Activated naive CD8-positive, alpha-beta T cell treated with anti-CD3 and anti-CD28 coated beads, Interleukin-2, amount 50 U/mL, for 24 hours (primary cell): ENCODE measurements at places on chromosomes 3 and 15.

DNA sequence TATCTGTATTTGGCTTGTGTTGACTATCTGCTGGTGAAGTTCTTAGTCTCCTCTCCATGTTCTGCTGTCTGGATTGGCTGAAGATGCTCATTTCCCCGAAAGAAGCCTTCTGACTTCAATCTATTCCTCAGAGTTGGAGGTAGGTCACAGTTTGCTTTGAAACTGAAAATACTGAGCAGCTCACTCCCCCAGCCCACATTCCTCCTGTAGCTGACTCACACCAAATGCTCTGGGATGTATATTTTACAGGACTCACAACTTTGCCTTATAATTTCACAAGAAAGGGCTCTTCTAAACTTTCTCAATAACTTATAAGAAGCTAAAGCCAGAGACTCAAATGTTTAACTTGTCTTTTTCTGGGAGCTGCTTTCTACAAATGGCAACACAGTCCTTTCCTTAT lies 36.3 kb upstream of the SNX4 start:
- no peak for DNase-seq

- no peak for DNase-seq
Measured at GRCh38 chr3:110519071-110519470, 552.5 kb upstream of the NECTIN3 start.

DNA sequence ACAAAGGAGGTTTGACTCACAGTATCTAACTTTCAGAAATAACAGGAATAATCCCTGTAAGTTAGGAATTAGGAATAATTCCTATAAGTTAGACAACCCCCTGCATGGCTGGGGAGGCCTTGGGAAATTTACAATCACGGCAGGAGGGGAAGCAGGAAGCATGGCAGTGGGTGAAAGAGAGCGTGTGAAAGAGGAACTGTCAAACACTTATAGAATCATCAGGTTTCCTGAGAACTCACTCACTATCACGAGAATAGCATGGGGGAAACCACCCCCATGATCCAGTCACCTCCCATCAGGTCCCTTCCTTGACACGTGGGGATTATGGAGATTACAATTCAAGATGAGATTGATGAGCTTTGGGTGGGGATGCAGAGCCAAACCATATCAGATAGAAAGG lies 385.5 kb downstream of the IL20RB start:
- DNase-seq, result no peak

GRCh38 chr3:123478314-123478713 lies 29.4 kb upstream of the ADCY5 start:
- no peak for DNase-seq

DNA sequence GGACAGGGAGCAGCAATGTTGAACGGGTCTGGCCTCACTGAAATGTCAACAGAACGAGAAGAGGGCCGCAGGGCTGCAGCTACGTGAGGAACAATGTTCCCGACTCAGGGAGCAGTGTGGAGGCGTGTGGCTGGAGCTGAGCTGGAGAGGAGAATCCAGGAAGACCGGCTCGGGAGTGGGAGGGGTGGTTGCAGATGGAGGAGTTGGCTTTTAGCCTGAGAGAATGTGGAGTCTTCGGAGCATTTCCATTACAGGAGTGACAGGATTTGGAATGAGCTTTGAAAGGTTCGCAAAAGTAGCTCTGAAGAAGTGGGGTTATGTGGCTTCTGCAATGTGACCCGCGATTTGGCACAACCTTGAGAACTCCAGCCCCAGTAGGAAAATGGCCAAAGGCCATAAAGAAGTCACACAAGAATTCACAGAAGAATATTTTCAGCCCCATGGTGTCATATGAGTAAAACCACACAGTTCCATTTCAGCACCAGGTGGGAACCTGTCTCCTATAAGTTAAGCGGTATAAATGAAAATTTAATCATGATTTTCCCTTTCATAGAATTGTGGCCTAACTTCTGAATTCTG lies 78.8 kb upstream of the NSMCE3 start:
- no peak for DNase-seq

GRCh38 chr15:69593981-69594966 lies 141.7 kb downstream of the RPLP1 start:
- DNase-seq, result no peak

GRCh38 chr3:78912687-78913086 lies 855.1 kb downstream of the ROBO1 start:
- DNase-seq, result no peak

- no peak for DNase-seq
Measured at GRCh38 chr3:15279671-15280402, 52.5 kb downstream of the SH3BP5 start.

GRCh38 chr15:79352206-79352605 lies 41.3 kb downstream of the TMED3 start:
- no peak for DNase-seq

DNA sequence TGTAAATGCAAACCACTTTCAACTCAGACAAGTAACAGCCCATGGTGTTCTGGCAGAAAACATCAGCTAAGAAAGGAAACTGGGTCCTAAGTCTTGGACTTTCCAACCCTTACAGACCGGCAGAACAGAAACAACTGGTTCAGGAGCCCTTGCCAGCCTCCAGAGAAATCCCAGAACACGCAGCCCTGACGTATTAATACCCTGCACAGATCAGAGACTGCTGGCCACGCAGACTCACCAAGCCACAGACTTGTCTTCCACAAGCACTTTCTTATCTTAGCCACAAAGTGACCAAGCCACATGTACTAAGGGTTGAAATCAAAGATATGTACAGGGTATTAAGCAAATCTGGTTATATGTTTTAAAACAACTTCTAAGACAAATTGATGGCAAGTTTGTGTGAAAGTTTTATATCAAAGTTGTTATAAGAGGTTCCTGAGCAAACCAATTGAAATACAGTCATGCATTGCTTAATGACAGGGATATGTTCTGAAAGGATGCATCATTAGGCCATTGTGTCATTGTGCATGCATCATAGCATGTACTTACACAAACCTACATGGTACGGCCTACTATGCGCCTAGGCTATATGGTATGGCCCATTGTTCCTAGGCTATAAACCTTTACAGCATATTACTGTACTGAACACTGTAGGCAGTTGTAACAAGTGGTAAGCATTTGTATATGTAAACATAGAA lies 36.8 kb downstream of the BTD start:
- no peak for DNase-seq

- no peak for DNase-seq
Measured at GRCh38 chr3:138432576-138433240, 1.7 kb upstream of the ESYT3 start.

- DNase-seq, result no peak
Measured at GRCh38 chr15:27670486-27671209, 428.5 kb downstream of the OCA2 start.

DNA sequence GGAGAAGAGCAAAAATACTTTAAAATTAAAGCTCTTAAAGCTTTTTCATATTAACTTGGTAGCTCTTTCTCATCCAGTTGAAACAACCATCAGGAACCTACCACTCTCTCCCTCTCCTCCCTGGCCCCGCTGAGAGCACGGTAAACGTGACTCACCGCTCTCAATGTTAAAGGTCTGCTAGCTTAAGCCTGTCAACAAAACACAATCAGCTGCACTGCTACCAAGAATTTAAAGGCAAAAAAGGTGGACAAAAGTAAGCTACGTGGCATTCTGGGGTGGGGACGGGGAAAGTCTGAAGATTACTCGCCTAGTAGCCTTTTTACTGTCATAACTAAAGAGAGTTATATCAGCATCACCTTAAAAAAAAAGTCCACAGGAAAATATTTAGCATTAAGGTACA lies 8.4 kb upstream of the GP5 start:
- DNase-seq, result no peak

DNA sequence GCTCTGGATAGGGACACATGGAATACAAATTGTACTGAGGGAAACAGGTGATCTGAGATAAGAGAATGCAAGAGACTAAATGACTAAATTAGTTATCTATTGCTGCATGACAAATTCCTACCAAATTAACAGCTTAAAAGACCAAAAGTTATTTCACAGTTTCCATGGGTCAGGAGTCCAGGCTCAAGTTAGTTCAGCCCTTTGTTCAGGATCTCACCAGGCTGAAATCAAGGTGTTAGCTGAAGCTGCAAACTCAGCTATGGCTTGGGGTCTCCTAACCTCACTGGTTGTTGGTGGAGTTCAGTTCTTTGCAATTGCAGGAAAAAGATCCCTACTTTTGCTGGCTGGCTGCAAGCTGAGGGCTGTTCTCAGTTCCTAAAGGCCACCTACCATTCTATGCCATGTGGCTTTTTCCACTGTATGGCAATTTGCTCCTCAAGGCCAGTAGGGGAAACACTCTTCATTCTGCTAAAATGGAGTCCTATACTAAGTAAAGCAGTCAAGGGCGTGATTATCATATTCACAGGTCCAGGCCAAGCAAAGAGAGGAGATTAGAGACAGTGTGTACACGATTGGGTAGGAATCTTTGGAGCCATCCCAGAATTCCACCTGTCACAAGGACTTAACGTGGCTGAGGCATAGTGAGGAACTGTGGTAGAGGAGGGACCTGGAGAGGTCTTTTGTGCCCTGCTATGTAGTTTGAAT lies 53.7 kb downstream of the THRB start:
- DNase-seq, result no peak

DNA sequence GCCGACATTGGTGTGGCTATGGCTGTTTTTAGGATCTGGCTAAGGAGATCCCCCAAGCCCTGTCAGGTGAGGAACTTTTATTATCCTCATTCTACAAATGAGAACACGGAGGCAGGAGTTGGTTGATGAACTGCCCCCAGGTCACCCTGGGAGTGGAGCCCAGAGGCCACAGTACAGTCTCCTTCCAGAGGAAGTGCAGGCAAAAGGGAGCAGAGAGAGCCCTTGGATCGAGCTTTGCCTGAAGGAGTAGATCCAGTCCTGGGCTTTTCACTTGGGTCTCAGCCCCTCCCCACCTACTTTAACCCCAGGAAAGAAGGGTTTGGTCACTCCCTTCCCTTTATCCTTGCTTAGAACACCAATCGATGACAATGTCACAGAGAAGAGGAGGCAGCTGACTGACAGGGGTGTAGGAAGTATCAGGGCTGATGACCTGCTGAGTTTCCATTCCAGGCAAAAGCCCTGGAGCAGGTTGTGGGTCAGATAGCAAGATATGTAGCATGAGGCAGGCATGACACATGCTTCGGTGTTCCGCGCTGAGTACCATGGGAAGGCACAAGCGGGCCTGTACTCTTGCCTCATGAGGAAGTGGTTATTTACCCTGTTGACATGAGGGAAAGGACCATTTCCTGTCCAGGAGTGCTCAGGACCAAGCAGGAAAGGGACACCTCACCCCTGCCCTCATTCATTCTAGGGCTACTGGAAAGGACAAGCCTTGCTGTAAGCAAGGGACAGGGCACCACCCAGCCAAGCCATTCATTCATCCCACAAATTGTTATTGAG lies 5.8 kb upstream of the PLA2G4D start:
- DNase-seq, result no peak

DNA sequence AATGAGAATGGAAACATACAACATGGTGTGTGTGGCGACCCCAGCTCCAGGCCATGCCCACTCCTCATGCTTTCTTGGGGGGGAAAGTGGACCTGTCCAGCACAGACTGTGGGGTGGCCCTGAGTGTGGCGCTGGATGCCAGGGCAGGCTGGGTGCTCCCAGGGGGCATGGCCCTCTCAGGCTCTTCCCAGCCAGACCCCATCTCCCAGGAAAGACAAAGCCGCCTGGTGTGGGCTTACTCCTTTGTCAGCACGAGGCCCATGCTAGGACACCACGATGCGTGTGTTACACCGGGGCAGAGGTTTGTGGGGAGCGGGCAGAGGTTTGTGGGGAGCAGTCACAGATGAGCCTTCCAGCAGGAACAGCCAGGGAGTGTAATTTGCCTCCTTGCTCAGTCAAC lies 68.5 kb downstream of the ABTB1 start:
- DNase-seq, result no peak

DNA sequence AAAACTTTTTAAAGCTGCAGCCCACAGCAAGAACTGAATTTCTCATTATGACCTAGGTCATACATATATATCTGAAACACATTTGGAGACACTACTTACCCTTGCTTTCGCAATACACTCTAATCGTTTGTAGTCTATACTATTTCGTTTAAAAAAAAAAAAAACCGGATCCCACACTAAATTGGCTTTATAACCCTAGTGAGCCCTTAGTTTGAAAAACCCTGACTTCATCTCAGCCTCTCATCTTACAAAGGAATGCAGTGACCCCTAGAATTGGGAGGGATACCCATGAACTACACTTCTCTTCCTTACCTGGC lies 4.2 kb downstream of the RARRES1 start:
- DNase-seq, result no peak

GRCh38 chr3:110973263-110973895 lies 98.2 kb upstream of the NECTIN3 start:
- no peak for DNase-seq

DNA sequence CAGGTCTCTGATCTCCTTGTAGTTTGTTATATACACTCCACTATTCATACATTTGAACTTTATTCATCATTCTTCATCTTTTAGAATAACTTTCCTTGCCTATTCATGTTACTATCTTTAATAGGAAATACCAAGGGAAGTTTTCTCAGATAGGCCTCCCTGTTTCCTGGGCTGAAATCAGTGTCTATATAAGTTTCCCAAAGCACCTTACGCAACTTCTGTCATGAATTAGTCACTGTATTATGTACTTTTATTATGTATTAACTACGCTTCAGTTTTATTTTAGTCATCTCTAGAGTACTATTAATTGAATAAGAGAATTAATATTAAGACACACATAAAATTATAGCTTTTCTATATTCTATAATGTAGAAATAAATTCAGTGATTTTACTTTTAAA lies 1481.5 kb downstream of the OTOL1 start:
- DNase-seq, result no peak

DNA sequence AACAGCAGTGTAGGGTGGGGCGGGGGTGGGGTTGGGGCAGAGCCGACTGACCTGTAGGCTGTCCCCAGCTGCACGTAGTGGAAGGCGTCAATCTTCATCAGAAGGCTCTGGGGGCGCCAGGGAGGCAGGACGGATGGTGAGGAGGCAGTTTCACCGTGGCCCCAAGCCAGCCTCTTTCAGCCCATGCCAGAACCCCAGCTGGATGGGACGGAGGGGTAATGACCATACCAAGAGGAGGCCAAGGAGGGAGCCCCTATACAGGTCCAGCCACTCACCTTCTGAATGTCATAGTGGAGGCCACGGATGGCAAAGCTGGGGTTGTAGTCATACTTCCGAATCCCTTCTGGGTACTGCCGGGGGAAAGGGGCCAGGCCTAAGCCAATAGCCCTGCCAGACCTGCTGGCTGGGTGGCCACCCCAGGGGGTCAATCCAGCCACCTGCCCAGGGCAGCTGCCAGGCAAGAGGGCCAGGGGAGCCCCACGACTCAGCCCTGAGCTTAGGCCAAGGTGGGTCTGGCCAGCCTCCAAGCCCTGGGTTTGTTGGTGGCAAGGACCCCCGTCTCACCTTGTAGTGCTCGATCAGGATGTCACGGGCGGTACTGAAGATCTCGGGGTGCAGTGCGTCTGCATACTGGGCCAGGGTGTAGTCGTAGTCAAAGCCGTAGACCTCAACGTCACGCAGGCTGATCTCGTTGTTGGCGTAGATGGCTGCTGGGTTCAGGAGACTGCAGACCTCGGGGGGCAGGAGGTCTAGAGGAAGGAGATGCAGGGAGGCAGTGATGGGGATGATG lies 4.9 kb downstream of the NT5DC2 start:
- DNase-seq, result no peak
